ENCODE measurements at places on chromosomes 12 and 14.

- no peak for DNase-seq
Observed at GRCh38 chr12:67689385-67689784, 40.8 kb downstream of the DYRK2 start.

GRCh38 chr12:46914336-46914735 is 88.5 kb upstream of the SLC38A4 start:
- DNase-seq, result no peak

- peak; percentile 55 for DNase-seq
Observed at GRCh38 chr14:64364907-64365306, 23.2 kb upstream of the MTHFD1 start.

DNA sequence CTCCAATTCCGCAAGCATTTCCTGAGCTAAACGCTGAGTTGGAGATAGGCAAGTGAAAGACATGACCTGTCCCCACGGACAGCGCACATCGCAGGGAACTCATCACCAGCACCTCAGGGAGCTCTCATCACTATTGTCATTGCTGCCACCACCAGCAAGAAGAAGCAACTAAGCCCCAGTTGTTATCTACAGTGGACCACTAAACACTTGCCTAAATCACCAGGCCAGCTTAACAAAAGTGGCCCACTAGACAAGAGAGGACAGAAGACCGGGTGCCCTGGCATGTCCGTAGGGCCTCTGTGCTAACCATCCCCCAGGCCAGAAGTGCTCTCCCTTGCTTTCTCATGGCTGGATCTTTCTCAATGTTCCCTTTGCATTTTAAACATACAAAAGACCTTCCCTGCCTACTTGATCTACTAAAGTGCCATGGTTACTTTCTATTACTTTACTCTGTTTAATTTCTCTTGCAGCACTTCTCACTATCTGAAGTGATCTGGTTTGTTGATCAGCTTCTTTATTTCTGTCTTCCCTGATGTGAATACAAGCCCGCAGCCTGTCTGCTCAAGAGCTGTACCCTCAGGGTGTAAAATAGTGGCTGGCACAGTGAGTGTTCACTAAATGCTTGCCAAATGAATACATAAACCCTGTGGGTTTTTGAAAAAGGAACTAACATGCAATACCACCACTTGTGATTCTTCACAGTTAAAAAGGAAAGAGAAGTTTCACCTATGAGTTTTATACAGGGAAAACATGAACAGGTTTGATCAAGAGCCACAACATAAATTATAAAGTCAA is 60.9 kb upstream of the RFLNA start:
- peak; percentile 75 for DNase-seq

DNA sequence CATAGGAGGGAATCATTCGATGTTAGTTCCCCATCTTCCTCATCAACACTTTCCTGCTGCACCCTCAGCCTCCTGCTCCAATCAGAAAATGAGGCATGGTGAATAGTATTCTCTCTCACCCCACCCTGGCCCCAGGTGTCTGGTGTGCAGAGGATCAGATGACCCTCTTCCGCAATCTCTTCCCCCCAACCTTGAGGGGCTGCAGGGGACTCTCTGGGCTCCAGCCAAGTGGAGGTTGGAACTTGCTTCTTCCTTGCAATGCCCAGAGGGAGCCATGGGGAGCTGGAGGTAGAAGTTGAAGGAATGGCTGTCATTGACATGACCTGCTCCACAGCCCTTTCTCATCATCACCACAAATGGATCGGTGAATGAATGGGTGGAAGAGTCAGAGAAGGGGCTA is 20.2 kb upstream of the ESRRB start:
- no peak for DNase-seq

- DNase-seq, result no peak
Observed at GRCh38 chr12:34402899-34403705, 380.8 kb downstream of the ALG10 start.

DNA sequence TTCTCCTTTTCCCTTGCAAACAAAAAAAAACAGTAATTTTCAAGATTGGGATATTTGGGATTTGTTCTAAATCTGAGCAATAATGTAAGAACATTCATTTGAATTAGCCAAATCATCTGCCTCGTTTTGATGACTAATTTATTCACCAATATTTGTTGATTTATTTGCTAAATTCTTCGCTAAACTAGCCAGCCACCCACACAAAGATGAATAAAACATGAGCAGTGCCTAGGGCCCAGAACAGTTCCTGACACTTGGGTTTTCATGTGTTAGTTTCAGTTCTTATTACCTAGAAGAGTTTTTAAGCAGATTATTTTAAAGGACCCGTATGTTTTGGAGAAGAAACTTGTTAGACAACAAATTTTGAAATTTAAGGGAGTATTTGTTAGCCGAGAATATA is 1.4 kb downstream of the ETNK1 start:
- peak; percentile 29 for DNase-seq

DNA sequence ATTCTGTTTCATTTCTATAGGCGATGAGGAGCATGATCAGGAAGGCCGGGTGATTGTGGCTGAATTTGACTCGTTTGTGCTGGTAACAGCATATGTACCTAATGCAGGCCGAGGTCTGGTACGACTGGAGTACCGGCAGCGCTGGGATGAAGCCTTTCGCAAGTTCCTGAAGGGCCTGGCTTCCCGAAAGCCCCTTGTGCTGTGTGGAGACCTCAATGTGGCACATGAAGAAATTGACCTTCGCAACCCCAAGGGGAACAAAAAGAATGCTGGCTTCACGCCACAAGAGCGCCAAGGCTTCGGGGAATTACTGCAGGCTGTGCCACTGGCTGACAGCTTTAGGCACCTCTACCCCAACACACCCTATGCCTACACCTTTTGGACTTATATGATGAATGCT is 1.9 kb downstream of the APEX1 start:
- DNase-seq, result no peak

- DNase-seq, result no peak
Observed at GRCh38 chr12:109725321-109726105, 11.9 kb downstream of the FAM222A start.

- DNase-seq, result no peak
Observed at GRCh38 chr12:3523728-3524127, 32.7 kb downstream of the PRMT8 start.

DNA sequence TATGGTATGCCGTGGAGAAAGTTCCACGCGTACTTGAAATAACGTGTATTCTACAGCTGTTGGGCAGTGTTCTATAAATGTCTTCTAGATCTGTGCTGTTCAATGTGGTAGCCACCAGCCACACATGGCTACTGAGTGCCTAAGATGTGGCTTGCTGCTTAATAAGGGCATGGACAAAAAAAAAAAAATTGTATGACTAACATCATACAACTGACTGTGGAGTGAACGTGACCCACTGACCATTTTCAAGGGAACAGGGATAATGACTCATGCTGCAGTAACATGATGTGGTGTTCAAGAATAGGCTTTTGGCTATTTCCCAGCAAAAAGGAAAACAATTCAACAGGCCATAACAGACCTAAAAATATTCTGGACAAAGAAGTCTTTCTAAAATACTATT is 13.0 kb downstream of the ATG14 start:
- peak; percentile 98 for DNase-seq

DNA sequence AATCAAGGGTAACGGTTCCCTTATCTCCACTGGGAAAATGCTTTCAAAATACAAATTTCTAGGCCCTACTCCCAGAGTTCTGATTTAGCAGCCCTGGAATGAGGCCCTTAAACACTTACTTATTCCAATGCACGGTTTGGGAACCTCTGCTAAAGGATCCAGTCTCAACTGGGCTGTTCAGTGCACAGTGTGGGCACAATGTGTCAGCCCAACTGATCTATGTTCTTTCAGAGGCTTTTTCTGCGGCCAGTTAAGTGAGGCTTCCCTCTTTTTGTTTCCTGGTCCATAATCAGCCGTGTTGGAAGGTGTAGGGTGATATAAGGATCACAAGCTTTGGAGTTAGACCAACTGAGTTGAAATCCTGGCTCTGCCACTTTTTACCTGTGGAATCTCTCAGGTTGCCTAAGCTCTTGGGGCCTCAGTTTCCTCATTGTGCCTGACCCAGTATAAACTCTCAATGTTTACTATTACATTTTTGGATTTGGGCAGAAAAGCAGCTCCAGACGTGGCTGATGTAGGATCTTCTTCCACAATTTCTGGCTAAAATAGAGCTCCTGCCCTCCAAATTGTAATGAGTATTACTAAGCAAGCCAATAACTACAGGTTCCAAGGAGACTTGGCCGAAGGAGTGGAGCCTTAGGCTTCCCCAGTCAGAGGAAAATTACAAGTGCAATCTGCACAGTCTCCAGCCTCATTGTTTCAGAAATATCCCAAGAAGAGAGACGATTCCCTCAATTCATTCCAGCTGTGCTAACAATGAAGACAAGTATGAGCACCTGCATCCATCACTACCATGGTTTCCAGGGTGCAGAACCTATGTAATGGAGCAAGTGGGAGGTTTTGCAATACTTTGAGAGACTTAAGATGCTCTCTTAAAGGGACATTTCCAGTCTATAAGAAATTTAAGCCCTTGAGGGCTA is 2.3 kb upstream of the ANGEL1 start:
- DNase-seq, result no peak

- peak; percentile 25 for DNase-seq
Observed at GRCh38 chr12:71472441-71472911, 32.9 kb downstream of the LGR5 start.

DNA sequence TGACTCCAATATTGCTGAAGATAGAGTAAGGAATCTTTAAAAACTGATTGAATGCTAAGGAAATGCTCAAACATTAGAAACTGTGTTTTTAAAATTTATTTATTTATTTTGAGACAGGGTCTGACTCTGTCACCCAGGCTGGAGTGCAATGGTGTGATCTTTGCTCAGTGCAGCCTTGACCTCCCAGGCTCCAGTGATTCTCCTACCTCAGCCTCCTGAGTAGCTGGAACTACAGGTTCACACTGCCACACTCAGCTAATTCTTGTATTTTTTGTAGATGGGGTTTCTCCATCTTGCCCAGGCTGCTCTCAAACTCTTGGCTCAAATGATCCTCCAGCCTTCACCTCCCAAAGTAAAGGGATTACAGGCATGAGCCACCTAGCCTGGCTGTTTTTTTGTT is 3.3 kb upstream of the DCAF5 start:
- DNase-seq, result no peak

GRCh38 chr14:21498540-21499526 is 12.3 kb downstream of the METTL3 start:
- peak; percentile 58 for DNase-seq

- no peak for DNase-seq
Observed at GRCh38 chr12:132399092-132400010, 70.0 kb upstream of the GALNT9 start.

DNA sequence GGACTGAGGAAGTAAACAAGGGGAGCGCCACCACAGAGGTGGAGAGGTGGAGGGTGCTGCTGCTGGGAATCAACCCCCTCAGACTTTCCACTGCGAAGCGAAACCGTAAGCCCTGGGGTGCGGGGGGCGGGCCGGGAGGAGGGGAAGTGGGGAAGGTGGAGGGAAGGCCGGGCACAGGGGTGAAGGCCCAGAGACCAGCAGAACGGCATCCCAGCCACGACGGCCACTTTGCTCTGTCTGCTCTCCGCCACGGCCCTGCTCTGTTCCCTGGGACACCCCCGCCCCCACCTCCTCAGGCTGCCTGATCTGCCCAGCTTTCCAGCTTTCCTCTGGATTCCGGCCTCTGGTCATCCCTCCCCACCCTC is at the start of gene LAG3:
LAG3 (plus strand) TSS at position 190 of the 365 bp plus-strand sequence. CDS start 333 bp downstream, outside the sequence.
- DNase-seq, result no peak

GRCh38 chr12:91677556-91677955 is 468.1 kb downstream of the BTG1 start:
- no peak for DNase-seq
